Activated T-helper 1 cell treated with anti-CD3 and anti-CD28 coated beads, Interleukin-2, amount 50 U/mL, for 16 hours (primary cell): ENCODE measurements at places on chromosomes 7 and 10.

DNA sequence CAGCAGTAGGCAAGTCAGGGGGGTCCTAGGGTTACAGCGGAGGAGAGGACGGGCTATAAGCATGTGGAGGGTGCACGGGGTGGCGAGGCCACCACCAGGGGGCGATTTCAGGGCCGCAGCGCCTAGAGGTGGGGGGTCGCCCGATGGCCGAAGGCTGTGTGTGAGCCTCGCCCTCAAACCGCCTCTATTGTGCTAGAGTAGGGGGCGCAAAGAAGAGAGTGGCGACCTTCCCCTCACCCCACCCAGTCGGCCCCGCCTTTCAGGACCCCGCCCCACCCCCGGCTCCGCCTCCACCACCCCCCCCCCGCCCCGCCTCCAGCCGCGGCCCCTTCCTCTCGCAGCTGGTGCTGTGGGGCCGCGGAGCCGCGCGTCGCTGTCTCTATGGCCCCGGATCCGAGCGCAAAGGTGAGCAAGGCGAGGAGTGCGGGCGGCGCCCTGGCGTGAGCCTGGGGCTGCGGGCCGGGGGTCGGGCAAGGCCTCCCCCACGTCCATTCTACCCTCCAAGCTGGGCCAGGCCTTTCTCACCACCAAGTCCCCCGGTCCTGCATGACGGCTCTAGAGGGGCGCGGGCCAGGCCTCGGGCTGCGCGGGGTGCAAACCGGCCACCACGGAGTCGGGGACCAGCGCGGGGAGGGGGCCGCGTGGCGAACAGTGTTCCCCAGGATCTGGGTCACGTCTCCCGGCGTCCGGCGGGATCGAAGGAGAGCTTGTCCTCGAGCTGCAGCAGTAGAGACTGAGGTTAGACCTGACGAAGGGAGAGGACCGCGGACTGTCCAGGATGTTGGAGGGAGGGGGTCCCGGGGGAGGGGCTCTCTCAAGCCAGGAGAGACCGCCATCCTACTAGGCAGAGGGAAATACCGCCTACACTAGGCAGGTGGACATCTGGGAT, at the start of gene SEMA4G:
Gene SEMA4G, plus strand, starts transcription at position 318 of the 889 bp plus-strand sequence. CDS start 3,409 bp downstream, outside the sequence.
- DNase-seq, result peak; percentile 13

- DNase-seq, result no peak
These were observed 1.7 kb upstream of the CHST15 start for GRCh38 chr10:124095096-124095495.

DNA sequence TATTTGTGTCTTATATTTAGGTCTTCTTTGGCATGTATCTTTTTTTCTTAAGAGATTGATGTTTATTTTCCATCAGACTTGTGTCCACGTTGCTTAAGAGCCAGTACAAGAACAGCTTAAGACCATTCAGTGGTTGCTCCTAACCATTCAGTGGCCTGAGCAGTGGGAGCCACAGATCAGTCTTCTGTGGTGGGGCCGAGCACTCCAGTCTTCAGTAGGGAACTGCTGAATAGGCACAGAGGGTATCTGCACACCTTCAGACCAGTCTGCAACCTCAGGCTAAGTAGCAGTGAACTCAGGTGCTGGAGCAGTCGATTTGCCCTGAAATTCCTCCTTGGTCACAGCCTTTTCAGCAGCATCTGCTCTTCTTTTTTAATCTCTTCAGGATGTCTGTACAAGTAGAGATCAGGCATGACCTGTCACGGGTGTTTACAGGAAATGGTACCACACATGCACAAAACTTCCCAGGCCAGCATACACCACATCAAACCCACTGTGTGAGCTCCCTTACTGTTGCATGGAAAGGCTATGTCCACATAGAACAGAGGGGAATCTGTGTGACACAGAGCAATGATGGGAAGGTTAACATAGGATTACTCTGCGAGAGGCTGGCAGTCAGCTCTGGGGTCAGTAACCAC, 51.5 kb downstream of the FAM107B start:
- no peak for DNase-seq

GRCh38 chr7:157014635-157015555, 4.4 kb upstream of the MNX1 start:
- no peak for DNase-seq

GRCh38 chr10:103767756-103768155, 87.6 kb downstream of the SH3PXD2A start:
- DNase-seq, result no peak

DNA sequence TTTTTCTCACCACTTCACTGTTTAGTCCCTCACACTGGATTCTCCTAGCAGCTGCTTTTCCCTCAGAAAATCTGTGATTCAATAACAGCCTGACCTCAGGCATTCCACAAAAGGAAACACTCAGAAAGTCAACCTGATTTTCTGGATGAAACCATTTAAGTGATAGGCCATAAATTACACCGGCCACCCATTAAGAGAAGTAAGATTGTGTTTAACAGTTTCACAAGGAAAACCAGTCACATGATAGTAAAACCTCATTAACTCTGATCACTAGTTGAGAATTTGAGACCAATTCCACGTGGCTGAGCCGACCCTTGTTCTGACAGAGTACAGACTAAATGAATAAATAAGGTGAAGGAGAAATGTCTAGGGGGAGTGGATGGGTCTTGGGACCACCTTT, 7.7 kb downstream of the GRM8 start:
- DNase-seq, result no peak

- no peak for DNase-seq
These were observed 27.5 kb upstream of the ETV1 start for GRCh38 chr7:14016950-14017349.

GRCh38 chr10:51918440-51918839, 219.0 kb upstream of the CSTF2T start:
- no peak for DNase-seq

- no peak for DNase-seq
These were observed 199.4 kb downstream of the RAPGEF5 start for GRCh38 chr7:22157552-22157951.

- no peak for DNase-seq
These were observed 19.4 kb upstream of the ADGRA1 start for GRCh38 chr10:133068111-133069032.

DNA sequence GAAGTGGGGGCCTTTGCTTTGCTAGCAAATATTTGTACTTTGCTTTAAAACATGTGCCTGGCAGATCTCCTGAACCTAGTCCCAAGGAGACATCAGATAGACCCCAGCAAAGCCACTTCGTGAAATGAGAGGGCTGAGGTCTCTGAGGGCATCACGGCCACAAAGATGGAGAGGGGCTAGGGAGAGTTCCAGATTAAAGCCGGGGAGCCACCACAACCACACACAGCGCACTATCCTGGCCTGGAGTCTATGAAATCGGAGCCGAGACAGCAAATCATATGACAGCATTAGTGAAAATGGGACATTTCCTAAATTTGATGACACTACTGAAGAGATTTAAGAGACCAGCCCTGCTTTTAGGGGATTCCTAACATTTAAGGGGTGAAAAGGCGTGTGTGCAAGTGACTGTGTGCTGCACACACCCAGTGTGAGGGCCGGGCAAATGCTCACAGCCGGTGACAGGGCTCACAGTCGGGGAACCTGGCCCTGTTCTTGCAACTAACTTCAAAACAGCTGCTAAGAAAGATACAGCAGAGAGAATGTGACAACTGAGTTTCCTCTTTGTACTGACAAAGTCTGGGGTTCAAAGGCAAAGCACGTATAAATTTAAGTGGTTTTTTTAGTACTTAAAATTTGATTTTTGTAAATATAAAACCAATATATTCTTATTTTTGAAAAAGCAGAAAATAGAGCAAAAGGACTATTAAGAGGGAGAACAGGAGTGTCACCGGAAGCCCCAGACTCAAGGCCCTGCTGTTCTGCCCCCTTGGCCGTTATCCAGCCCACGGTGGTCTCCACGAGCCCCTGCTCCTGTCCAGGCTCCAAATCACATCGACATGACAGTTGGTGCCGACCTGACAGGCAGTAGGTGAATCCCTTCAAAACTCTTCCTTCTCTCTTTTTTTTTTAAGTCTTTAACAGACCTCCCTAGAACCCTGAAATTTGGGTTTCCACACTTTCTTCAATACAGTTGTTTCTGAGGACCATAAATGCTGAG, 49.5 kb downstream of the VIPR2 start:
- no peak for DNase-seq
